ENCODE measurements at places on chromosomes 2 and 18.

GRCh38 chr18:14098428-14098827, 33.8 kb downstream of the ZNF519 start:
- DNase-seq, result no peak

GRCh38 chr2:232325324-232326273, 53.0 kb upstream of the ALPP start:
- DNase-seq, result no peak

DNA sequence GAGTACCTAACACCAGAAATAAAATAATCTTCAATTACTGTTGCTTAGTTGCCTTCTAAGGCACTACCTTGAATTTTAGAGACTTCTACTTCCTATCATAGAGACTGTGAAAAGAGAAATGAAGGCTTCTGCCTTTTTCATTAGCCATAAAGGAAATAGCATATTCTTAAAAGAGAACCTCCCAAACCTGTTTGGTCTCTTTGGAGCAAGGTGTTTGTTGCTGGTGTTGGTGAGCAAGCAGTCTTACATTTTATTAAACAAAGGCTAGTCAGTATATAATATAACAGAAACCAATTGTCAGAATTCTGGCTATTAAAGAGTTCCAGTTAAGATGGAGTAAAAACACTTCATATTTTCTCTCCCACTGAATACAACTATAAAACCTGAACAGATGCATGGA, 116.4 kb downstream of the TAF4B start:
- no peak for DNase-seq

- DNase-seq, result no peak
Measured at GRCh38 chr2:67572721-67573435, 175.7 kb downstream of the ETAA1 start.

DNA sequence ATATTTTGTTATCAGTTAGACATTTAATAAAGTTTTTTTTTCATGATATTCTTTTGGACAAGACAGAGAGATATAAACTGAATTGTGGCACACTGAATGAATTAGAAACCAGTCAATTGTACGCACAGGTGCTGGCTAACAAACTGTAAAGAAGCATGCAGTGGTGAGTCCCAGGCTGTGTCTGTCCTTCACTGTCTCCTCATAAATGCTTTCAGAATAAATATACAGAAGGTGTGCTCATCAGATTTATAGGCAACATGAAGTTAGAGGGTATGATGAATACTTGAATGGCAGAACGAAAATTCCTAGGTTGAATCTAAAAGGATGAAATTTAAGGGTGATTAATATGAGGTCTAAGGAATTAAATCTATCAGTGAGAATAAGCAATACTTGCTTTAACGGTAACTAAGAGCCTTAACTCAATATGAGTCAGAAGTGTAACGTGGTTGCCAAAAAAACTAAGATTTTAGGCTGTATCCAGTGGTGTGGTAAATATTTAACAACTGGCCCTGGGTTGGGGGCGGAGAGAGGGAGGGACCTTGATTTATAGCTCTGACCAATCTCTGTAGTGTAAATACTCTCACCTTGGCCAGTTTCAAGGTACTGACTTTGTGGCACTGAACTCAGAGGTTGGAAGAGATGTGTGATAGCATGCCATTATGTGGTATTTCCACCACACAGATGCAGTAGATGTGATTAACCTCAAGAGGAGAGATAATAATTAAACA, 41.9 kb upstream of the AAK1 start:
- DNase-seq, result no peak

GRCh38 chr2:11983870-11984269, 237.4 kb downstream of the LPIN1 start:
- DNase-seq, result no peak

- no peak for DNase-seq
Measured at GRCh38 chr2:37617119-37617892, 54.1 kb downstream of the CDC42EP3 start.

DNA sequence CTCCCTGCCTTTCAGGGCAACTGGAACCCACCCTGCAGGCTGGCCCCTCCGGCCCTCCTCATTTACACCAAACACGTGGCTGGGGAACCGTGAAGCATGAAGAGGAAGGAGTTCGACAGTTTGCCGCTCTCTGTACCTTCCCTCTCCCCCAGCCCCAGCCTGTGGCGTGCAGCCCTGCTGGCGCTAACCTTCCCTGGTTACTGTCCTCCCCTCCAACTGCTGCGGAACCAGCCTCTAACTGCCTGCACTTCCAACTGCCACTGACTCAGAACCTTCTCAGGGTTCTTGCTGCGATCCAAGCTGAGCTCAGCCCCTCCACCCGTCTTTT, 19.2 kb upstream of the GNAL start:
- DNase-seq, result no peak

DNA sequence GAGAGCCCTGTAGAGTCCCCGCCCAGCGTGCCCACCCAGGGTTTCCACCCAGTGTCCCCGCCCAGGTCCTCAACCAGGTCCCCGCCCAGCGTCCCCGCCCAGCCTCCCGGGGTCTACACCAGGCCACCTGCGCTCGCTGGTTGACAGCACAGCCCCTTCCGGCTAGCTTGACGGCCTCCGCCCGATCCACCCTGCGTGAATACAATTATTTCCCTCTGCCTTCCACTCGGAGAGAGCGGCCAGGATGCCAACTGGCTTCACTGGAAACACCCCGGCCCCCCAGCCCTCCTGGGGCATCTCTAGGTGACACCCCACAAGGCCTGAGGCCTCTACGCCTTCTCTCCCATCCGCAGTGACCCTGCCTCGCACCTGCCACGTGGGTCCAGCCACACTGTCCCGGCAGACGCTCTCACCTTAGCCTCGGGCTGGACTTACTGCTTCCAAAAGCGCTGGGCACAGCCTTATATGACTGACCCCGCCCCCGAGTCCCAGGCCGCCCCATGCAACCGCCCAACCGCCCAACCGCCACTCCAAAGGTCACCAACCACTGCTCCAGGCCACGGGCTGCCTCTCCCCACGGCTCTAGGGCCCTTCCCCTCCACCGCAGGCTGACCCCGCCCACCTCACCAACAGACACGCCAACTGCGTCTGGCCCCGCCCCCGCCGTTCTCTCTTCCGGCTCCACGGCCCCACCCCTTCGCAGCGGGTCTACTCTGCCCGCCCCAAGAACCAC, 188.1 kb downstream of the LAMA1 start:
- DNase-seq, result no peak

All from activated CD8-positive, alpha-beta memory T cell treated with anti-CD3 and anti-CD28 coated beads for 48 hours (primary cell).